ENCODE measurements at places on chromosomes 13 and 19.
A peak's percentile ranks its signal among the peaks of the same experiment; 100 is the strongest.

GRCh38 chr13:18946738-18947137 lies 234.9 kb downstream of the TUBA3C start:
- no peak for DNase-seq

- peak; percentile 56 for DNase-seq
Measured at GRCh38 chr19:48644839-48645619, 958 bp downstream of the CA11 start.

DNA sequence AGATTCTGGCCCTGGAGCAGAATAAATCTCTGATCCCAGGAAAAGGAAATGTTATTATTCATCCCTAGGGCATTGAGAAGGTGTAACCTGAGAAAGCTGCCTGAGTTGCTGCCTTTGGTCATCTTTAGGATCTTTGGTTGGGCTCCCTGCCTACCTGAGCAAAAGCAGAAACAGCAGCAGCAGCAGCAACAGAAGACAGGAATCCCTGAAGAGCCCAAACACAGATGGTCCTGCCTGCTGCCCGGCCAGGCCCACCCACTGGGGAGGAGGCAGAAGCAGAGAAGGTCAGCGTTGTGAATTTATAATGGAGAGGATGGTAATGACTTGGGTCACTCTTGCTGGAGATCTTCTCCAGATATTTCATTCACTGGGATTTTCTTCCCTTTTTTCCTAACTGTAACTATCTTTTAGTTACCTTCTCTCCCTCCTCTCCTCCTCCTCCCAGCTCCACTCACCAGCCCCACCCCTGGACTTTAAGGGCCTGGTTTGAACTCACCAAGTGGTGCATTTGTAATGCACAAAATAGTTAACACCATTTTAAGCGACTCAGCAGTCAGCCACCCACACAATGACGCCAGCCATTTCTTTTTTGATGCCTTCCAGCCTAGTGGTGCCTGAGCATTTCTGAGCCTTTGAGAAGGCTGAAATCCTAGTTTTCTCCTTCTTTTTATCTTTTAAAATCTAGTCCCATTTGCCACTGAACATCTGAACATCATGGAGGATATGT lies 91.7 kb downstream of the HSPH1 start:
- no peak for DNase-seq

- DNase-seq: no peak
Measured at GRCh38 chr19:1302533-1303239, 17.0 kb downstream of the EFNA2 start.

DNA sequence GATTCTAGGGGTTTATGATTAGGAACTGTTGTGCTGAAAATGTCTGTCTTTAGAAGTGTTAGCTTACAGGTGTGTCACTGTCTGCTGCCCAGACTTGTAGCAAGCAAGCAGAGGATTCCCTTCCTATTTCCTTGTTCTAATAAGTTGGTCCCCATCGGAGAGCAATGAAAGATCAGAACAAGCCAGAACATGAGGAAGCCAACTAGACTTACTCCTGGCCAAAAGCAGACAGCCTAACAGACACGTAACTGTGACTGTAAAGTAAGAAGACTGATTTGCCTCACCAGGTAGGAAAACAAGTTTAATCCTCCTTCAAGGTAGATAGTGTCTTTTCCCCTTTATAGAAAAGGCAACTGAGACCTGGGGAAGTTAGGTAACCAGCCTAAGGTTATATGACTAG lies 12.5 kb downstream of the POLR1D start:
- DNase-seq: no peak

DNA sequence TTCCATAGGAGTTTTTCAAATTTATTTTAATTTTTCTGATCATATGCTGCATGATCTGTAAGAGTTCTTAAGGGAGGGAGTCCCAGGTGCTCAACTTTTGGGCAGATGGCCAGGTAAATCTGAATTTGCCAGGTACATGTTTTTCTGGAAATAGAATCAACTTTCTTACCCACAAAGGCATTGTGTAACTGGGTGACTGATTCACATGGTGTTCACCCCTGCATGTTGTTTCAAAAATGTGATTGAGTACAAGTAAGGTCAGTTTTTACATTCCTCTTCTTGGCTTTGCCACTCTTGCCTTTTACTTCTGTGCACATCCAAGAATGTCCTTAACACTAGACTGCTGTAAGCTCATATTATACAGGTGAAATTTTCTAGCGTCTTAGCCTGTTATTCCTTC lies 30.4 kb downstream of the RB1 start:
- DNase-seq: no peak

- peak; percentile 30 for DNase-seq
Measured at GRCh38 chr19:4866595-4867424, 657 bp downstream of the PLIN3 start.

GRCh38 chr19:3612901-3613741 lies 6.4 kb upstream of the TBXA2R start:
- DNase-seq: no peak

DNA sequence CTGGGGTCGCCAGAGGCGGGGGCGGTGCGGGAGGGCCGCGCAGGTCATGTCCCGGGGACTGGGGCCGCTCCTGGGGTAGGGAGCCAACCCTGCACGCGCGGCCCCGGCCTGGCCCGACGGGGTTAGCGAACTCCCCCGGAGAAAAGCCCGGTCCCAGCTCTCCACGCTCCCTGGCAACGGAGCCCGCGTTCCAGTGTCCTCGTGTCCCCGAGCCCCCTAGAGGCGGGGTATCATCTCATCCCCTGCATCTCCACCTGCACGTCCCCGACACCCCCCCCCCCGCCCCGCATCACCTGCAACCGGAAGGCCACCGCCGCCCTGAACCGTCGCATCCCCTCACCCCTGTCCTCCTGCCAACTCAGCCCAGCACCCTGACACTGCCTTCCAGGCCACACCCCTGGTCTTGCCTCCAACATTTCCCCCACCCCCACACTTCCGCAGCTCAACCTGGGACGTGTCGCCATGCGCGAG lies 2.7 kb downstream of the WDR88 start:
- peak; percentile 14 for DNase-seq

DNA sequence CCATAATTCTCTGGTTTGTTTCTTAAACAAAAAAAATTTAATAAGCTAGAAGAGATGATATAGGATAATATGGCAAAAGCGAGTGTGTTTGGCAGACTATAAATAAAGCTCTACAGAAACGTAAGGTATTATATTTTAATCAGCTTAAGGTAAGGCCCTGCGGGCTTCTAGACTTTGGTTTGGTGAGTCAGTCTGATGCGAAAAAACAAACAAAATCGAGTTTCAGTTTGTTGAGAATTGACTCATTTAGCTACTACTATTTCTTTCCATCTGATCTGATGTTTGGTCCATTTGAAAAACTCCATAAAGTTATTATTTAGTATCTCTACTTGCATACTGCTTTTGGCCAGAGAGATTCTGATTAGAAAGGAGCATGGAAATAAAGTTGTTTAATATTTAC lies 138.0 kb downstream of the MIPEP start:
- DNase-seq: no peak

DNA sequence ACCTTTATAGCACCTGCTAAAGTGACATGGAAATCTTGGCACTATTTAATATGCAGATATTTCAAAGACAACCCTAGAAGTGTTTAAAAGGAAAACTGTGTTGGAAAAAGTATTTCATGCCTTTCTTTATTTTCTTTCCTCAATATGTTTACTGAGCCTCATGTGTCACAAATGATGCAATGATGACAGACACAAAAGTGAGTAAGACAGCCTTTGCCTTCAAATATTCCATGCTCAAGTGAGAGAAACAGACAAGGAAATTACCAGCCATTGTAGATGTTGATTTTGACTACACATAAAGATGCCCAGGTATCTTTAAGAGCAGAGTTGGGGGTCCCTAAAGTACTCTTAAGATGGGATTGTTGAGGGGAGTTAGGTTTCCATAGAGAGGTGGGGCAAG lies 48.0 kb upstream of the TPP2 start:
- no peak for DNase-seq

- DNase-seq: no peak
Measured at GRCh38 chr13:37539976-37540605, 58.5 kb downstream of the POSTN start.

DNA sequence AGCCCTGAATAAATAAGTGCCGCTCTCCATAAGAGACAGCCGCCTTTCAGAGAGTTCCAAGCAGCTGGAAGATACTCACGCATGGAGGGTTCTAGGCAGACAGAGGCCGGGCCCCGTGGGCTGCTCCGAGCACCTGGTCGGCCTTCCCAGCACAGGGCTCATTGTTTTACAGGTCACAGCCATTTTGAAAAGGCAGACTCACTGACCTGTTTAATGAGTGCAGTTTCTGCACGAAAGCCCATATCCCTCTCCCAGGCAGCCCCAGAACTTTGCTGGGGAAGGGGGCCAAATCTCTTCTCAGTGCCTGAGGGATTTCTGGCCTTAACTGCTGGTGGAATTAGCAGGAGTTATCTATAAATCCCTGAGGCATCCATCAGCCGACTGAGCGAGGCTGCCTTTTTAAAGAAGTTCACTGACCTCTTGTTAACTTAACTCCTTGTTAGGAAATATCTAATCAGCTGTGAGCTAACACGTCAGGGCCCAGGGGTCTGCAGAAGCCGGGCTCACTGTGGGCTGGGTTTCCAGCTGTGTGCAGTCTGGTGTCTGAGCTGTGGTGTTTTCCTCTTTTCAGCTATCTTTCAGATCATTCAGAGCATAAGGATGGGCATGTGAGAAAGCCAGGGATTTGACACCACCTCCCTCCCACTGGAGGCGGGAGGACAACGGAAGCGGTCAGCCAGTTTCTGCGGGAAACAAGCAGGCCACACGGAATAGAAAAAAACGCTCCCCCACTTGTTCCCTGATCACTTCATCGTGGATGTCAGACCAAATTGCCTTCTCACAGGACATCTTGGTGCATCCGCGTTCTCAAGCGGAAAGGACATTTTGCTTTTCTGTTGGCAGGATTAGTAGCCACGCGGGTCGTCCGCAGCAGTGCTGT lies 23.3 kb downstream of the SERP2 start:
- DNase-seq: no peak

- DNase-seq: no peak
Measured at GRCh38 chr13:30796631-30797601, 61.6 kb downstream of the ALOX5AP start.

GRCh38 chr13:45732916-45733315 lies 30.8 kb downstream of the CBY2 start:
- DNase-seq: no peak

GRCh38 chr19:6811906-6812305 lies 39.4 kb downstream of the VAV1 start:
- no peak for DNase-seq

DNA sequence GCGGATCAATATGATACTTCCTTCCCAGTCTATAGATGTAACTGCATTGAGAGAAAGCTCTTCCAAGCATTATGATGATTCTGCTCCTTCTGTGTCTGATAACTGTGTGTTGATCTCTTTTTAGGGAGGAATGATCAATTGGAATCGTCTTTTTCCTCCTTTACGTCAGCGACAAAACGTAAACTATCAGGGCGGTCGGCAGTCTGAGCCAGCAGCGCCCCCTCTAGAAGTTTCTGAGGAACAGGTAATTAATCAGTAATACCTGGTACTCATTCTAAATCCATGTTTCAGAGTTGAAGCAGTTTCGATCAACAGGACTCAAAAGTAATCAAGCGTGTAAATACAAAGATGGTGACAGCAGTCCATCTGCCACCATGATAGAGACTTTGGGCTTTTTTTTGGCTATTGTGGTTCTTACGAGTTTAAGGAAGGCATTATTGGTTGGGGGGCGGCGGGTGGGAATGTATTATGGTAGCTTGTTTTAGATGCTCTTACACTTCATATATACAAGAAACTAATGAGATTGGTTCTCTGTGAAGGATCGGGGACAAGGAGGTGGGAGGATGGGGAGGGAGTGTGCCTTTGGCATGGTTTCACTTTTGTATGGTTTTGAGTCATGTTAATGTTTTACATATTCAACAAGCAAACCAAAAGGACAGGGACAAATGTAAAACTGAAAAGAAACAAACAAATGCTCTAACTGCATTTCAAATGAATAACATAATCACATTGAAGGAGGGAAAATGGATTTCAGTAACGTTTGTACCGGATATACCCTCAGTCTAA lies 60.7 kb upstream of the GPR183 start:
- no peak for DNase-seq

GRCh38 chr13:104143760-104144416 lies 1077.7 kb upstream of the SLC10A2 start:
- no peak for DNase-seq

- DNase-seq: no peak
Measured at GRCh38 chr19:29927944-29928625, 14.0 kb upstream of the URI1 start.

DNA sequence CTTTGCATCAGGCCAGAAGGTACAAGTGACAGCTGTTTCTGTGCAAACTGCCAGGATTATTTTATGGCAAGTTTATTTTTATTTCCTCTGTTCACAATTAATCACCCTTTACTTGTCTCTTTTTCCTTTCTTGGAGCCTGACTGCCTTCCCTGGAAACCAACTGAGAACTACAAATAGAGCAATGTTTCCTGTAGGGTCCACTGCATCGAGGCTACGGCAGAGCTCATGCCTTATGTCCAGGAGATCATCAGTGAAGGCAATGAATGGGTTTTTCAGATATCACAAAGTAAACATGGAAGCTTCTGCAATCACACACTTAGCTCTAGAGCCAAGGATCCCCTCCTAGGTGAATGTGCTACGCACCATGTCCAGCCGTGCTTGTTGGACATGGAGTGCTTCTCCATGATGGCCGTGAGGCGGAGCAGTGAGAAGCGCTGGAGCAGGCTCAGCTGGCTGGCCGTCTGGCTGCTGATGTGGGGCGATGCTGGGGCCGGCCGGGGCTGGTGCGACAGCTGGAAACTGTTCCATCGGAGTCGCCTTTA lies 110.9 kb downstream of the KL start:
- no peak for DNase-seq

DNA sequence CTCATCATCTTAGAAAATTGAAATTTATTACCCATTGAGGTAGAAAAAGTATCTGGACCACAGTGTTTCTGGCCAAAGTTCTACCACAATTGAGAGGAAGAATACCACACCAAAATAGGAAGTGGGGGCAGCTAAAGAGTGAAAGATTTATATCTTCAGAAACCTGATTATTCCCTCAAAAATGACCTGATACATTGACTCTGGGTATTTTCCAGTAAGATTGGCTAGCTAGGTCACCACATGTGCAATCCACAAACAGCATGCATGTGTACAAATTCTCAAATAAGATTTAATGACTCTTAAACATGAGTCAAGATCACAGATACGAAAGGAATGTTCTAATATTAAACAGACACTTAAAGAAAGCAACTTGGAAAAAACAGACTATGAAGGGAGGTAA lies 1516.2 kb upstream of the PCDH20 start:
- no peak for DNase-seq

GRCh38 chr13:61286148-61286745 lies 129.4 kb downstream of the PCDH20 start:
- DNase-seq: no peak

- DNase-seq: no peak
Measured at GRCh38 chr19:48418317-48419064, 25.0 kb downstream of the GRIN2D start.

- DNase-seq: no peak
Measured at GRCh38 chr13:97234742-97235141, 12.6 kb downstream of the MBNL2 start.

GRCh38 chr19:35320065-35320713 lies 8.8 kb upstream of the CD22 start:
- no peak for DNase-seq

Data from activated T-cell treated with anti-CD3 and anti-CD28 coated beads for 1 hour (primary cell).